ENCODE measurements at places on chromosomes 5 and 9.

DNA sequence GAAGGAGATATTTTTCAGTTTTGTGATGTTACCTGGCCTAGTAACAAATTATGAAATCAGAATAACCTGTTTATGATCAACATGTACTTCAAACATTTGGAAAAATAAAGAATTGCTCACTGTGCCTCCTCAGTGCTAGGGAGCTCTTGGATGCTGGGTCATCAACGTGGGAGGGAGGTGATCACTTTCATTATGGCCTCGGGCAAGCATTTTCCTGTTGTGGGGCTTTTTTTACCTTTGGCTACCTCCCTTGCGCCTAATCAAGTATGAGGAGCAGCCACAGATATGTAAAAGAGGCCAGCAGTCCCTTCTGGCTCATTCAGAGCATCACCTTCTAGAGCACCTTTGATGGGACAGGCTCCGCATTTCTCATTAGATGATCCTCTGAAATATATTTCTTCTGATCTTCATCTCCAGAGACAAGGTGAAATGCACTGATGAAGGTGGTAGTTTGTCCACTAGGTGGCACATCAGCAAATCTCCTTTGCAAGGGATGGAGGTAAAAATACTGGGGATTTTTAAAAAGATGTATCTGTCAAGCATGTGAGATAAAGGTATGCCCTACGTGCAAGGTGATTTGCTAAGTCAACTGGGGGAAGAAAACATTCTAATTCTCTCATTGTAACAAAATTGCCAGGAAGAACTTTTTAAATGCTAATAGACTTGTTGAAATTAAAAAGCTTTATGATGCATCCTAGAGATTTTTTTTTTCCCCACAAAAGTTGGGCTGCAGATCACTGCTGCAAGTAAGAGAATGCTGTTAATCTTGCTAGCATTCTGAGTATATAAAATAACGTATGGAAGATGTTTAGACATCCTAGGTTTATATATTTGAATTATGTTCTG lies 218.2 kb downstream of the MAST4 start:
- peak; percentile 42 for DNase-seq

- no peak for DNase-seq
These were observed 114.2 kb upstream of the FST start for GRCh38 chr5:53366245-53366644.

DNA sequence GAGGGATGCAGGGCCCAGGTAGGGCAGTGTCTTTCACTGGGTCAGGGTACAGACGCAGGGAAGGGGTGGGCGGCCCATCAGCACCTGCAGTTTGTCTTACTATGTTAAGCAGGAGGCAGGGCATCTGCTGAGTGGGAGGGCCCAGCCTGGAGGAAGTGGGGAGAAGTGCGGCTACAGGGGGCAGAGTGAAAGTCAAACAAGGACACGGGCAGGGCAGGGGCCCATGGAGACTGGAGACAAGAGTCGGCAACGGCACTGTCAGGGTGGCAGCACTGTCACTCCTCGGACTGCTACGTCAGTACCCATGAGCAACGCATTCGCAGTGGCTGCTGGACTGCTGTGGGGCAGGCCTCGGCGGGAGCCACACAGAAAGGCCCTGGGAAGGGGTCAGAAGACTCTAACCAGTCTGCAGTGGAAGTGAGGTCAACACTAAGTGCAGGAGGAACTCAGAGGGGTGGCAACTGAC lies 19.7 kb downstream of the CAMSAP1 start:
- no peak for DNase-seq

GRCh38 chr5:172052450-172053236 lies 46.2 kb upstream of the FBXW11 start:
- DNase-seq, result no peak

DNA sequence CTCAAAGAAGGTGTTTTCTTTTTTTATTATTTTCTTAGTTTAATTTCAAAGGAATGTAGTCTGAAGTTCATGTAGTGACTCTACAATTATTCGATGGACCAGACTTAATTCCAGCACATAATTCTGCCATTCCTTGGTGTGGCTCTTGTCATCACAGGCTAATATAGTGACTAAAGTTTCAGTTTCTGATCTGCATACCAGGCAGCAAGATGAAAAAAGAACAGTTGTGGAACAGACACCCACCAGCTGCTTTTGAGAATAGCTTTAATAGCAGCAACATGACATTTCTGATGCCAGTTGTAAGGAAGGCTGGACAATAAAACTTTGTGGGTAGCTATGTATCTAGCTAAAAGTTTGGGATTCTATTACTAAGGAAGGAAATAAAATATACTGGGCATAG lies 676.3 kb upstream of the GRAMD2B start:
- DNase-seq, result no peak

DNA sequence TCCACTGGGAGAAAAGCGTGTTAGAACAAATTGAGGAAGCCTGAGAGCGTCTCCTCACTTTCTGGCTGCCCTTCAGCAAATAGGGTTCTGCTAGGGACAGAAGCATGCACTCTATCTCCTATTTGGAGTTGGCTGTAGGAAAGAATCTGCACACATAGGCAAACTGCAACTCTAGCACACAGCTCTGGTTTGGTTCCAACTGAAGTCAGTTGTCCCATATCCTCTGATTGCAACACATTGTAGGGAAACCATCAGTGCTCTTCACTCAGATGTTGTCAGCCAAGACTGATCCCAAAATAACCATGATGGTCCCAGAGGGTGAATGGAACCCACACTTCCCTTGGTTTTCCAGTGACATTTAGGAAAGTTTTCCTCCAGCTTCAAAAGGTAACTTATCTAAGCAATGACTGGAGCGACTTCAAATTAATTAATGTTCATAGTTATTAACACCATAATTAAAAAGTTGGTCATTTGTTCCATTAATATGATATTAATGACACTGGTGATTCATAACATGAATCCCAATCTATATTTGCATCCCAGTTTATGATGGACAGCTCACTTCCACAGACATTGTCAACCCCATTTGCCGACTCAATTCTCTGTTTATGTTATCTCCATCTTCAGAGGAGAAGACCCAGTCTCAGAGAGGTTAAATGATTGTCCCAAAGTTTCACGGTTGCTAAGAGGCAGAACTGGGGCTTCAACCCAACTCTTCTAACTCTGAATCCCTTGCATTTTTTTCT lies 136.7 kb upstream of the ZNF462 start:
- DNase-seq, result no peak

DNA sequence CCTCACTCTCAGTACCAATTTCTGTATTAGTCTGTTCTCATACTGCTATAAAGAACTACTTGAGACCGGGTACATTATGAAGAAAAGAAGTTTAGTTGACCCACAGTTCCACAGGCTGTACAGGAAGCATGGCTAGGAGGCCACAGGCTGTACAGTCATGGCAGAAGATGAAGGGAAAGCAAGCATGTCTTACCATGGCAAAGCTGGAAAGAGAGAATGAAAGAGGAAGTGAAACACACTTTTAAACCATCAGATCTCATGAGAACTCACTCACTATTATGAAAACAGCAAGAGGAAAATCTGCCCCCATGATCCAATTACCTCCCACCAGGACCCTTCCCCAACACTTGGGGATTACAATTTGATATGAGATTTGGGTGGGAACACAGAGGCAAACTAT lies 698.8 kb downstream of the CDH9 start:
- DNase-seq, result no peak
